ENCODE measurements at places on chromosomes 13 and 19.

DNA sequence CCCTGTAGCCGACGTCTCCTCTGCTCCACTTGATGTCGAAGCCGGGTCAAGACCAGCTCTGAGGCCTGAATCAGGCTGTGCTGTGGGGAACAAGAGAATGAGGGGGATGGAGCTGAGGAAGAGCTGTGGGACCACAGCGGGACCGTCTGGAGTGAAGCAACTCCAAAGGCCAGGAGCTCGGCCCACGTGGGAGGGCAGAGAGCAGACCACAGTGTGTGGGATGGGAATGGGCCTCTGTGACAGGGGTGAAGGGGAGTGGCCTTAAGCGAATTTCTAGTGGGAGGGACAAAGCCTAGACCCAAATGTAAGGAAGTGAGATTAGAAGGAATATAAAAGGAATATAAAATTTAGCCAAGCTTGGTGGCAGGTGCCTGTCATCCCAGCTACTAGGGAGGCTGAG, 3.8 kb upstream of the SLC8A2 start:
- DNase-seq: no peak

DNA sequence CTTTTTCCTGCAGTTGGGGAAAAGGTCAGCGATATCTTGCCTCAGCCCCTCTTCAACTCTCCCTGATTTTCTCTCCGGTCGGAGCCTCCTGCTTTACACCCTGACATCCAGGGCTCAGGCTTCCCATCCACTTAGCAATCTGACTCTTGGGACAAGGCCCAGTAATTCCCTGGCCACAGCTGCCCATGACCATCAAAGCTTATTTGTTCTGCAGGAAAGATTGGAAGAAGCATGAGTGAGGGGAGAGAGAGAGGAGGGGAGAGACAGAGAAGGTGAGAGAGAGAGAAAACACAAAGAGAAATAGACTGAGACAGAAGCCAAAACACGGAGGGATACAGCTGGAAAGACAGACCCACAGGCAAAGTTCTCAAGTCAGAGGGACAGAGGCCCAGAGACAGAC, 13.7 kb downstream of the SYT3 start:
- no peak for DNase-seq

DNA sequence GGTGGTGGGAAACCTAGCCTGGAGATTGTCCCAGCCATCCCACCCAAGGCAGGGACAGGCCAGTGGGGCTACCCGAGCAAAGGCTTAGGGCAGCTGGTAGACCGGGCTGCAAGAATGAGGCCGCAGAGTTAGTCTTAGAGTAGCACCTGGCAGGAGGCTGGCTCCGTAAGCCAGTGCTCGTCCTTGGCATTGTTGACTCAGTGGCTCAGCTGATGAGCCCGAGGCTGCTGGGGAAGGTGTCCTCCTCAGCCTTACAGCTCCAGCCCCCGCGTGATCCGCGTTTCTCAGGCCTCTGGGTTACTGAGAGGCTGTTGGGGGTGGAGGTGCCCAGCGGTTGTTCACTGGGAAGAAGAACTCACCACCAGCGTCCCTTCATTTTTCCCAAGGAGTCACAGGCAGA, 24.7 kb downstream of the PPP1R37 start:
- no peak for DNase-seq

- DNase-seq: no peak
Observed at GRCh38 chr13:51154029-51154555, 43.0 kb upstream of the C13orf42 start.

DNA sequence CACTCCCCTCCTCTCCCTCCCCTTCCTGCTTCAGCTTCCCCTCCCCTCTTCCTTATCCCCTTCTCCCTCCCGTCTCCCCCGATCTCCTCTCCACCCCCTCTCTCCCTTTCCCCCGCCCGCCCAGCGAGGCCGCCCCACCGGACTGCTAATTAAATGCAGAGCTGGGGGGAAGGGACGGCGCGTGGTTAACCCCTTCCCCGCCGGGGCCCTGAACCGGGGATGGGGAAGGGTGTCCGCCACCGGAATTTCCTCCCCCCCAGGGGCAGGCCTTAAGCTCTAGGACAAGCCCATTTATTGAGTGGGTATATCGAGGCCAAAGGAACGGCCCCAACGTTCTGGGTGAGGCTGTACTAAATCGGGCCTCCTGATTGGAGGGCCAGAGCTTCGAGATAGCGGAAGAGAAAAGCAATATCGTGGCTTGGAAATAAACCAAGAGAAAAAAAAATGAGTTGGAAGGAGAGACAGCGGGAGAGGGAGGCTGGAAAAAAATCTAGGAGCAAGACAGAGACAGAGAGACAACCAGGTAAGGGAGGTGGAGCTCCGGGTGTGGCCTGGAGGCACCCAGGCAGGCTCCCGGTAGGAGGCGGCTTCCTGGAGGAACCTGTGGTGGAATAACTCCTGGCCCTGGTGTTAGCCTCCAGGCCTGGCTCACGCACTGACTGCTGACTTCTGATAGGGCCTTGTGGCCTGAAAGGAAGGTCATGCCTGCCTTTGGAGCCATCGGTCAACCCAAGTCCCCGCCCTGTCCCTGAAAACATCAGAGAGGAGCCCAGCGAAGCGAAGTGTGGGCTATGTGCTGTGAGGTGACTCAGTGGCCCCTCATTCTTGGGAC, 11.6 kb upstream of the JUND start:
- no peak for DNase-seq

DNA sequence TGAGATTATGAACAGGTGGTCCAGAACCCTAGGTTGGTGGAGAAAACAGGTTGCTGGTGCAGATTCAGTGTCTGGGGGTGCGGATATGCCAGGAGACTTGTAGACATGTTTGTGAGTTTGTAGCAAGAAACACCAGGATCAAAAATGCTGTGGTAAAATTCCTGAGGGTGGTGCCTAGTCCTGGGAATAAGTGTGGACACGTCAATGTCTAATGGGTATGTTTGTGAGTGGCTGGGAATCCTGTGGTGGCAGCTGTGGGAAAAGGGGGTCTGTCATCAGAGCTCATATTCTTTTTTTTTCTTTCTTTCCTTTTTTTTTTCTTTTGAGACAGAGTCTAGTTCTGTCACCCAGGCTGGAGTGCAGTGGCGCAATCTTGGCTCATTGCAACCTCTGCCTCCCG, 7.2 kb downstream of the ZNF708 start:
- DNase-seq: no peak

- no peak for DNase-seq
Observed at GRCh38 chr13:76711550-76712182, 174.5 kb downstream of the KCTD12 start.

GRCh38 chr13:110696776-110697175, 9.1 kb downstream of the CARS2 start:
- no peak for DNase-seq

DNA sequence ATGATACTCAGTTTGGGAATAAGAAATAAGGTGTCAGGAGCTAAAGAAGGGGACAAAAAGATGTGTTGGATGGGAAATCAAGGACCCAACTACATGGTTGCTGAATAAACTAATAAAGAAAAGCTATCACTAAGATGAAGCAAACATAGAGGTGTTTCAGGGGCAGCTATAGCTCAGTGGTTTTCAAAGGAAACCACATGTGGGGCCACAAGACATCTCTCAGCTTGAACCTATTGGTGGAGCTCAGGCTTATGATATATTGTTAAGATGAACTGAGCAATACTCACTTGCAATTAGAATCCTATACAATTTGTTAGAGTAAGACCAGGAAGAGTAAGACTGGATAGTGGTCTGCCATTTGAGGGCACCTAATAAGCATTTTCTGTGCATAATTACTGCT, 45.1 kb upstream of the SPRY2 start:
- no peak for DNase-seq

GRCh38 chr13:24264976-24265375, 44.4 kb upstream of the C1QTNF9 start:
- DNase-seq: peak; percentile 46

- no peak for DNase-seq
Observed at GRCh38 chr19:13963603-13964105, 11.3 kb downstream of the DCAF15 start.

DNA sequence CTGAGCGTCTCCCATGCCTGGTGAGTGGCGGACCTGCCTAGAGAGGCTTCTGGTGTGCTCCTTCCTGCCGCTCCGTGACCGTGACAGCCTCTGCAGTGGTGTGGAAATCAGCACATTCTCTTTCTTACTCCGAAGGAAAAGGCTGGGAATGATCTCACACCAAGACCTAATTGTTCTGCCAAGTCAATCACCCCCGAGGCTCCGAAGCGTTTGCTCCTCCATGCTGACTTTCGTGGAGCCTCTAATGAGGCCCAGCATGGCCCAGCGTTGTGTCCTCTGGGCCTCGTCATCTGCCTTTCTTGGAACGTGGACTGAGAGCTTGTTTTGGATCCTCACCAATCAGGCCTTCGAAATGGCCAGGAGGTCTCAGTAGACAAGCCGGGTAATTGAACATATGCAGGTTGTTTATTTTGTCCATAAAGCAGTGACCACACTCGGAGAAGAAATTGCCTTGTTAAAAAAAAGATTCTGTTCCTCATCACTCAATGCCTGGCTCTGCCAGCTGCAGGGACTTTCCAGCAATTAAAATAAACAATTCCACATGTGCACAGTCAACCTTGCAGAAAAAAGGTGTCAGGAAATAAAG, 107.1 kb downstream of the UBL3 start:
- DNase-seq: no peak
